ENCODE measurements at places on chromosomes 6 and 20. TPM values are rescaled to one million over a fixed set of nuclear protein-coding genes. Genes with fewer than 3 reads are reported as not detected.

Gene ATP6V1G2
- total RNA-seq: 1.6 TPM

- H3K4me1 ChIP-seq: peaks cover 3% of the 10 kb centered on the region
- H3K27ac ChIP-seq: no peak overlapping the region
- no peaks in the 10 kb centered on the region for H3K36me3 ChIP-seq
- no peak for DNase-seq
- H3K27me3 ChIP-seq: peaks cover 29% of the 10 kb centered on the region
Measured at GRCh38 chr6:100479179-100480035, 14.7 kb upstream of the SIM1 start.

GRCh38 chr6:116369964-116370759 lies 585 bp upstream of the DSE start:
- H3K4me1 ChIP-seq: peaks cover 22% of the 10 kb centered on the region
- no peaks in the 10 kb centered on the region for H3K36me3 ChIP-seq
- peaks cover 10% of the 10 kb centered on the region for H3K27me3 ChIP-seq
- DNase-seq: no peak
- H3K27ac ChIP-seq: peak overlapping the region; percentile 92
- H3K4me3 ChIP-seq: peak overlapping the region; percentile 95

- no peak overlapping the region for H3K4me3 ChIP-seq
- no peak overlapping the region for H3K27ac ChIP-seq
- DNase-seq: no peak
- no peaks in the 10 kb centered on the region for H3K27me3 ChIP-seq
- peaks cover 33% of the 10 kb centered on the region for H3K36me3 ChIP-seq
Measured at GRCh38 chr6:111741177-111741952, 131.9 kb downstream of the FYN start.

DNA sequence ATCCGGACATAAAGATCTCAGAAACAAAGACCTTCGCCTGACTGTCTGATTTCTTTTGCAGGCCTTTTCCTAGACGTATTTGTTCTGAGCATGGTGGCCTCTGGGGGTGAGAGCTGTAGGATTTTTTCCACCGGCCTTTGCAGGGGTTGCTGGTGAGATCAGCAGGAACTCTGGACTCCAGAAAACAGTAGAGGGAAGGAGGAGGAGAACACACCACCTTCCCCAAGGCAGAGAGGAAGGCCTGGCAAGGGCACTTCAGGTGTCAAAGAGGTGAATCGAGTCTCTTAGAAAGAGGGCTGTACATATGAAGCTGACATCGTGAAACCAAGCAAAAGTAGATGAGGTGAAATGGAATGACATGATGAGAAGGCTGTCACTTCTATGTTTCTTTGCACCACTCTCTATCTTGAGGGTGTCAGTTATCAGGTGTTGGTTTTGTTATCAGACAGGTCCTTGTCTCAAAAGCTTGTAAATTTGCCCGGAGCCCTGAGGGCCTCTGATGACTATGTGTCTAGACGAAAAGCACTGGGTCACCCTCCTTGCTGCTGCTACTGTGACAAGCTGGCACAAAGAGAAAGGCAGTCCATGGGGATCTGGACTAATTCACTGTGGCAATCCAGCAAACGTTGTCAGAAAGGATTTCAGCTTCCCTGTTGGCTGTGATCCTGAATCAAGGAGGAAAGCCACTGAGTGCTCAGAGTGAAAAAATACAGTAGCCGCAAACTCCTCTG lies 91.3 kb upstream of the MAP3K7 start:
- no peaks in the 10 kb centered on the region for H3K36me3 ChIP-seq
- H3K27ac ChIP-seq: no peak overlapping the region
- H3K4me3 ChIP-seq: no peak overlapping the region
- no peak for DNase-seq

- no peaks in the 10 kb centered on the region for H3K36me3 ChIP-seq
- DNase-seq: no peak
- no peak overlapping the region for H3K4me3 ChIP-seq
- H3K27ac ChIP-seq: no peak overlapping the region
Measured at GRCh38 chr6:9933677-9934076, 481.2 kb downstream of the TFAP2A start.

DNA sequence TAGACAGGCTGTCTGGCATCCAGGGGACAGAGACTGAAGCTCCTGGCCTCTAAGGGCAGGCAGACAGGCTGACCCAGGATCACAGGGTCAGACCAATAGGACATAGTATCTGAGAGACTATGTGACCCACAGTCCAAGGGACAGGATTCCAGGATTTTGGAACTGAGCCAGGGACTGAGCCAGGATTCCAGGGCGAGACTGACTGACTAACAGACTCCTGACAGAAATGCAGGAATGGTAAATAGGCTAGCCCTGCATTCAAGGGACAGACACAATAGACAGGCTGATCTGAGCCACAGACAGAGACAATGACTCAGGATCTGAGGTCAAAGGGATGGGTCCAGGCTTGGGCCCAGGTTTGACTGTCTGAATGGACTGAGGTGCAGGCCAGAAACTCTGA lies 19.8 kb downstream of the XKR7 start:
- H3K36me3 ChIP-seq: no peaks in the 10 kb centered on the region
- H3K4me1 ChIP-seq: no peaks in the 10 kb centered on the region
- DNase-seq: no peak
- no peak overlapping the region for H3K27ac ChIP-seq

GRCh38 chr6:154491567-154492470 lies 18.7 kb downstream of the CNKSR3 start:
- DNase-seq: no peak
- no peaks in the 10 kb centered on the region for H3K27me3 ChIP-seq
- no peak overlapping the region for H3K27ac ChIP-seq
- peaks cover 23% of the 10 kb centered on the region for H3K4me1 ChIP-seq
- peaks cover 17% of the 10 kb centered on the region for H3K36me3 ChIP-seq
- H3K4me3 ChIP-seq: no peak overlapping the region

- no peaks in the 10 kb centered on the region for H3K36me3 ChIP-seq
- H3K27ac ChIP-seq: no peak overlapping the region
- peaks cover 12% of the 10 kb centered on the region for H3K4me1 ChIP-seq
- DNase-seq: no peak
- peaks cover 10% of the 10 kb centered on the region for H3K27me3 ChIP-seq
- peak overlapping the region; percentile 47 for H3K4me3 ChIP-seq
Measured at GRCh38 chr20:17315407-17316231, 88.8 kb downstream of the PCSK2 start.
